HT1080 (cell line): ENCODE measurements at places on chromosomes 1 and 21. TPM values are rescaled to one million over a fixed set of nuclear protein-coding genes. Genes with fewer than 3 reads are reported as not detected.

The TIE1 gene
- total RNA-seq: 135 and 139 TPM in 2 replicates

The AVPR1B gene
- total RNA-seq: not detected in 2 replicates

The NUDC gene
- total RNA-seq: 142 and 182 TPM in 2 replicates

DNA sequence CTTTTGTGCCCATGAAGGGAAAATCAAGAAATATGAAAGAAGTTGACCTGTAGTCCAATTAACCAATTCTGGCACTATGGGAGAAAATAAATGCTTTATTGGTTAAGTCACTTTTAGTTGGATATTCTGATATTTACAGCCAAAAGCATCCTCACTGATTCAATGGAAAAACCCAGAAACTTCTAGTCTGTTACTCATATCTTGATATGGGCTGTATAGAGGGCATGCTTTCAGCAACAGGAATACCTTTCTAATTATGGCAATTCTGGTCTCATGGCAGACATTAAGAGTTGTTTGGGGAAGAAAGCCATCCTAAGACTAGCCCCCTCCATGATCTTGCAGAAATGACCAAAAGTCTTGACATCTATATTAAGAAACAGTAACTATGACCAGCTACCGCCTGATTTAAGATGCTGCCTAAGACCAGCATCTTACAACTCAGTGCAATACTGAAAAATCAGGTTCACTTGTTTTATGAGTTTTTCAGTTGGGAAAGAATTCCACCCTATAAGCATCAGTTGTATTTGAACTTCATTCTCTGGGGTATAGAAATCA is 91.5 kb upstream of the VAV3 start:
- no peak for DNase-seq

DNA sequence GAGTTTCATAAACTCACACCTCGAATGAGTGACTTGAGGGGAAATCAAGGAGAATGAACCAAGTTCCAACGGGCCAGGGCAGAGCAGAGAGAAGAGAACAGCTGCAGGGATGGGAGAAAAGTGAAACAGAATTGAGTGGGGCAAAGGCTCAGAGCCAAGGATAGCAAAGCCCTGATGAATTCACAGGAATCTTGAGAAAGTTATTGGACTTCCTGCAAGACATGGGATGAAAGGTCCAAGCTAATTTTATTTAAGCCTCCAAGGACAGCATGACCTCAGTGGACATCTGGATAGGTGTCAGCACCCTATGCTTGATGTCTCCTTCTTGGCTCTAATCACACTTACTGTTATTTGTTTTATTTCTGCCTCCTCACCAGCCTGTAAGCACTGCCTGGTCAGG is 43.0 kb upstream of the RAVER2 start:
- no peak for DNase-seq
